Activated CD8-positive, alpha-beta memory T cell treated with anti-CD3 and anti-CD28 coated beads, Interleukin-2, amount 50 U/mL, for 48 hours (primary cell): ENCODE measurements at places on chromosomes 7 and 10.

GRCh38 chr10:59753267-59753666, at the start of gene MRLN:
Gene MRLN, minus strand, starts transcription at chr10:59753455.
- no peak for DNase-seq

- DNase-seq = no peak
Observed at GRCh38 chr7:78395298-78396036, 596.9 kb downstream of the PHTF2 start.

- no peak for DNase-seq
Observed at GRCh38 chr7:77313085-77313484, 103.1 kb downstream of the GSAP start.

GRCh38 chr10:4902571-4903011, 60.6 kb upstream of the AKR1C1 start:
- DNase-seq = no peak

DNA sequence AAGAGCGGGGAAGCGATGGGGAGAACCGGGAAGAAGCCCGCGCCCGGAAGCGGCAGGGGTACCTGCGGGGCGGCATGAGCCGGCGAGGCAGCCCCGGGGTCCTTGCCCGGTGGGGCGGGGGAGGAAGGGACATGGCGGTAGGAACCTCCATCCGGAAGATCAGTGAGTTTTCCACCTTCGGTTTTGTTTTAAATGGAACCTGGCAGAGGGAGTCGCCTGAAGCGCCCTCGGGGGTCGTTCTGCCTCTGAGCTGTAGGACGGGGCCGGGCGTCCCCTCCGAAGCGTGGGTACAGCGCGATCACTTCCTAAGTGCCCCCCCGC, 471 bp downstream of the PFKP start:
- DNase-seq = peak; percentile 69

GRCh38 chr7:66886152-66886551, 34.9 kb upstream of the TMEM248 start:
- no peak for DNase-seq

DNA sequence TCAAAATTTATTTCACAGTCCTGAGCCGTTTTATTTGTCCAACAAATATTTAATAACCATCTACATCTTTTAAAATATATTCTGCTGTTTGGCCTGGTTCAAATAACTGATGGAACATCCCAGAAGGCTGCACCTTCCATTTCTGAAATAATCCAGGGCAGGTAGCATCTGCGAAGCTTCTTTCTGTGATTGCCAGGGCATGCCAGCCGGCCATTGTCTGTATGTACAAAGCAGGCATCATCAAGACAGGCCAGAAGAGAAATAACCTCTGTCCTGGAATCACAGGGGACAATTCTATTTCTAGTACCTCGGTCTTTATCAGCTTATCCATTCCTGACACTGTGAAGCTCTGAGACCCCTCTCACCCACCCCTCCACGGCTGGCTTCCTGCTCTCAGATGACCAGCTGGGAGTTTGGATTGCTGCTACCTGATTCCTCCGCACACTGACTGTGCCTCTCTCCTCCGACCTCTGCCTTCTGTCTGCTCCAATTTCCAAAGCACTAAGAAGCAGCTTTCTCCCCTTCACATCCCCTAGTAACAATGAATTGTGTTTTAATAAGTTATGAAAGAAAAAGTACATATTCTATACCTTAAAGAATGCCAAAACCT, 8.0 kb downstream of the DGKI start:
- DNase-seq = no peak

DNA sequence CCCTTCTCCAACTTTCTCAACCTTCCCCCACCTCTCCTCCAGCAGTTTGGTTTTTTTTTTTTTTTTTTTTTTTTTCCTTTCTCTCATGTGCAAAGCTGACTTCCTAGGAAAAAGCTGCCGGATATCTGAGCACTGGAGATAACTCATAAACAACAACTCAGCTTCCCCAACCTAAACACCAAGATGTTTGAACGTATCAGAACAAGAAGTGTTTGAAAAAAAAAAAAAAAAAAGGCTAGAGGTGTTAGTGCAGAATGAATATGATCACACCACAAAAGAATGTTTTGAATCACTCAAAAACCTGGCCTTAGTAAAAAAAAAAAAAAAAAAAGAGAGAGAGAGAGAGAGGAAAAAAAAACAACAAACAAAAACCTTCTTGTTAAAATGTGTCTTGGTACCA, 11.2 kb downstream of the GATA3 start:
- no peak for DNase-seq

DNA sequence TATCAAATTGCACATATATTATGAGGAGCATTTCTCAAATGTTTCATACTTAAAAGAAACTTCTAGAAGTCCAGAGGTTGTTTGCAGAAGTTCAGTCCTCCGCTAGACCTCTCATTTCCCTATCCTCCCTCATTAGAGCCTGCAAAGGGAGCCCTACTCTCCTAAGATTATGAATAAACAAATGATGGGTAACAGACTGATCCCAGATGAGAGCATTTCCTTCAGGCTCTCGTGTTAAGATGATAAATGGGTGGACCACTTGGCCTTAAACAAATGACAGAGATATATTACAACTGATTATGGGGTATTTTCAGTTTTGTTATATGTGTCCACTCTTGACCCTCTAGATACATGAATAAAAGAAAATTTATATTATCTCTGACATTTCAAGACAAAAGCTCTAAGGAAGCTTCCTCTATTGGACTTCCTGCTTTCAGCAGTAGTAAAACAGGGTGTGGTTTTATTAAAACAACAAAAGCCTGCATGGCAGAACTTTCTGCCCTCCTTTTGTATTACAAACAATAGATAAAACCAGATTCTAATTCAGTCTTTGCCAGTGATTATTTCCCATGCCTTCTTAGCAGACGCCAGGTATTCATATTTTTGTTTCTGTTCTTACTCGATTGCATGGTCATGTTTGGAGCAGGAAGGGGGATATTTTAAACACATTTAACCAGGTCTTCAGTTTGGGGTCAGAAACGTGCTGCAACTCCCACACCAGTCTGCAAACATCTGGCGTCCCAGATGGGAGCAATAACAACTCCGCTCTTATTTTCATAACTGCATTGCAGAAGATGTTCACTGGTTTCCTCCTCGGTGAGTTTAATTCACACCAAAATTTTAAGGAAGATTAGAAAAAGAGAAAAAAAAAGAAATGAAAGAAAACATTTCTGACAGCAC, 52.4 kb upstream of the FAM204A start:
- no peak for DNase-seq

- no peak for DNase-seq
Observed at GRCh38 chr10:24718031-24718855, 5.4 kb downstream of the ARHGAP21 start.

DNA sequence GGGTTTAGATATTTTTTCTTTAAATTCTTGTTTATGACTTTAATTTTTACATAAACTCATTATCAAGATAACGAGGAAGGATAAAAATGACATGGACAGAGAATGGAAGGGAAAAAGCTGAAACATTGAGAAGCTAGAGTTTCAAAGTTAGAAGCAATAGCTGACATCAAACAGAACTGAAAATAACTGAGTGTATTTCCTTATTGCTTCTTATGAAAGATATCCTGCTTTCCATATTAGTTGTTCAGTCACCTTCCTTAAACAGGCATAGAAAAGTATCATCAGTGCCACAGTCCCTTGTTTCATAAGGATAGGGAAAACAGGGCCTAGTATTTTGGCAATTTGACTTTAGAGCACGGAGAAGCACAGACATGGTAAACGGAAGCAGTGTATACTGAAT, 460.5 kb upstream of the GHITM start:
- DNase-seq = no peak

GRCh38 chr10:2933924-2934323, 133.4 kb upstream of the PFKP start:
- DNase-seq = no peak

DNA sequence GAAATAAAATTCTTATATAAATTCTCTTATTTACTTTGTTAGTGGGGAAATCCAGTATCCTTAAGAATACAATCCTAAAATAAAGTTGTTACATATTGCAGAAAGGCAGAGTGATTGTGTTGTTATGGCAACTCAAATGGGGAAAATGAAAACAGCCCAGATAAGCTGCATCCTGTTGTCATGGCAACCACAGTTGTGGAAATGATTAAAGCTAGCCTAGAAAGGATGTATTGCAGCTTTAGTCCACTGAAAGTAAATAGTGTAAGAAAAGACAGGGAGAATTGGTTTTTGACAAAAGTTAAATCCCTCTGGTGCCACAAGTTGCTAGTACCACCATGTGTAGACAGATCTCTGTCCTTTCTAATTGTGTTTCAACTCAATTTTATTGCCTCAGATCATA, 43.2 kb downstream of the BTRC start:
- no peak for DNase-seq

- DNase-seq = no peak
Observed at GRCh38 chr10:33117816-33118215, 159.8 kb upstream of the ITGB1 start.

GRCh38 chr7:22277375-22277774, 79.6 kb downstream of the RAPGEF5 start:
- no peak for DNase-seq
